ENCODE measurements at places on chromosomes 3 and 15. TPM values are rescaled to one million over a fixed set of nuclear protein-coding genes. Genes with fewer than 3 reads are reported as not detected.

ISLR gene
- total RNA-seq: 0.43 TPM

ZSCAN29 gene
- 9.6 TPM for total RNA-seq

IL5RA gene
- total RNA-seq: not detected

MOBP gene
- total RNA-seq: not detected

MCCC1 gene
- 7.0 TPM for total RNA-seq

CNBP gene
- 366 TPM for total RNA-seq

UACA gene
- total RNA-seq: 39.4 TPM

CHDH gene
- total RNA-seq: 3.3 TPM

MB21D2 gene
- 5.8 TPM for total RNA-seq

CYP8B1 gene
- not detected for total RNA-seq

CYP11A1 gene
- not detected for total RNA-seq

GOLGA8M gene
- total RNA-seq: not detected

ARID3B gene
- 2.9 TPM for total RNA-seq

PAK6 gene
- 0.65 TPM for total RNA-seq

IL16 gene
- total RNA-seq: not detected

GOLGA6A gene
- total RNA-seq: 0.09 TPM

ZNF385D gene
- not detected for total RNA-seq

ADIPOQ gene
- not detected for total RNA-seq

ZKSCAN7 gene
- total RNA-seq: not detected

PP2D1 gene
- total RNA-seq: not detected

TMC3 gene
- not detected for total RNA-seq

ANKRD34C gene
- not detected for total RNA-seq

RETNLB gene
- not detected for total RNA-seq

RGMA gene
- total RNA-seq: 0.17 TPM

SAMMSON gene
- total RNA-seq: not detected

KBTBD12 gene
- not detected for total RNA-seq

CAMKV gene
- total RNA-seq: 0.32 TPM

CHRFAM7A gene
- total RNA-seq: 7.9 TPM

SEMA6D gene
- total RNA-seq: not detected

LEKR1 gene
- total RNA-seq: 0.79 TPM

REC114 gene
- not detected for total RNA-seq

GOLGA6D gene
- not detected for total RNA-seq

TMIE gene
- total RNA-seq: 0.28 TPM

P2RY12 gene
- not detected for total RNA-seq

TTLL3 gene
- total RNA-seq: 6.6 TPM

TYRO3 gene
- total RNA-seq: 14.4 TPM

CORO2B gene
- total RNA-seq: 3.0 TPM

All from A549 treated with GW870086 at 1 μM for 4 hours (cell line).